Stimulated activated naive CD4-positive, alpha-beta T cell (primary cell): ENCODE measurements at places on chromosomes 6 and 20.
A peak's percentile ranks its signal among the peaks of the same experiment; 100 is the strongest.

GRCh38 chr20:53918949-53919361 is 151.4 kb downstream of the BCAS1 start:
- DNase-seq, result no peak

- no peak for DNase-seq
Observed at GRCh38 chr6:108497883-108498282, 62.8 kb upstream of the FOXO3 start.

GRCh38 chr6:107511511-107511993 is 21.6 kb downstream of the SOBP start:
- no peak for DNase-seq

- DNase-seq, result no peak
Observed at GRCh38 chr6:66340736-66341135, 633.7 kb upstream of the EYS start.

DNA sequence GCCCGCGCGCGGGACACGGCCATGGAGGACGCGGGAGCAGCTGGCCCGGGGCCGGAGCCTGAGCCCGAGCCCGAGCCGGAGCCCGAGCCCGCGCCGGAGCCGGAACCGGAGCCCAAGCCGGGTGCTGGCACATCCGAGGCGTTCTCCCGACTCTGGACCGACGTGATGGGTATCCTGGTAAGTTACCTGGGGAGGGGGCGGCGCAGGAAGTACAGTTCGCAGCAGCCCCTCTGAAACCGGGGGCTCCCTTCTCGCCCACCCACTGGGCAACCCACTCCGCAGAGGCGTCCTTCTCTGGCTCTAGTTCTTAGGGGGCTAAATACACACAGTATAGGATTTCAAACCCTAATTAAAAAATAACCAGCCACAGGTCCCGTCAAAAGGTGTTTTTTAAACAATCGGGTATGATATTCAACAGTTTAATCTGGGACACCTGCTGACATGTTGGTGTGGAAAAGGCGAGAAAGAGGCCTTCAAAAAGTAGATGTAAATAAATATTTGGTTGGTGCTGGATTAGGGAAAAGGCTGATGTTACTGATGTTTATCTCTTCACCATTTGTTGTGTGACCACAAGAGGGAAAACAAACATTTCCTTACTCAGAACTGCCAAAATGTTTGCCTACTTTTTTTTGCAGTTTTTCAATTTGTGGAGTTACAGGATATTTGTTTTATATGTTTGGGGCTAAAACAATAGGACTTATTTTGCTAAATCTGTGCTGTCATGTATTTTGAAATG is 577 bp downstream of the SASH1 start:
- DNase-seq, result no peak

DNA sequence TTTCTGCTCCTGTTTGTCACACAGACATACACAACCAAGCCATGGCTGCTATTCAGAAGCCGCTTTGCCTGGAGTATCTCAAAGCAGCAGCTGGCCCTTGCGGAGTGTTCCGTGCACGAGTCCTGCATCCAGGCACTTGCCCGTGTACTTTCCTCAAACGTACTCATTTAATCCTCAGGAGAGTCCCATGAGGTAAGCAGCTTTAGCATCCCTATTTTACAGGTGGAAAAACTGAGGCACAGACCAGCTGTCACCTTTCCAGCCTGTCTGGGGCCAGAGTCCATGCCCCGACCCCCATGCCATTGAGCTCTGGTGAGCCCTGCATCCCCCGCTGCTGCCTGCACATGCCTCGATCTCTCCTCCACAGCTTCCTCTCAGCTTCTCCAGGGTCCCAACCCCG is 130.0 kb downstream of the ERMARD start:
- DNase-seq, result no peak

- DNase-seq, result no peak
Observed at GRCh38 chr20:50450881-50451752, 59.1 kb upstream of the PTPN1 start.

DNA sequence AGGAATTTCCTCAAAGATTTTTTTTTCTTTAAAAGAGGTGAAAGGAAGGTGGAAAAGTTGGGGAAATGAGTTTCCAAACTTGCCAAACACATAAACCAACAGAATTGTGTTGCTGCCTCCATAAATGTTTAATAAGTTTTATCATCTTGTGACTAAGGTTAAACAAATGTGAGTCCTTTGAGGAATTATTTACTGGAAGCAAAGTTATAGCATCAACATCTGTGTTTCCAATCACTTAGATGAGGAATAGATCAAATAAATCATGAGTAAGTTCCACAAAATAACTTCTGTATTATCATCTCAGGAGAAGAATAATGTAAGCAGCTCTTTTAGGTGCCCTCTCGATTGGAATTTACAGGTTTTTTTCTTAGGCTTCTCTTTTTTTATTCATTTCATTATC is 20.5 kb downstream of the TSHZ2 start:
- no peak for DNase-seq

DNA sequence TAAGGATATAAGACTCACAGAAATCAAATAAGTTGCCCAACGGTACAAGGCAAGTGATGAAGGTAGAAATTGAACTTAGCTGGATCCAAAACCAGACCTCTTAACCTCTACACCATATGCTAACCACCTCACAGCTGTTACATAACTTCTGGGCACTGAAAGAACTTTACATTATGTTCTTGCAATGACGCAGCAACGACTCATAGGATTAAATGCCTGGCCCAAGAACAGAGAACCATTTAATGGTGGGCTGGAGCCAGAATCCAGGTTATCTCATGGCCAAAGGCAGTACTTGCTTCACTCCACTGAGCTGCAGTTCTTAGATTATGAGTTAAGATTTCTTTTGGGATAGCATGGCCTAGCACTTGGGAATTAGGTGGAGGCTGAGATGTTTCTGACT is 4.4 kb downstream of the TRMT6 start:
- DNase-seq, result no peak

DNA sequence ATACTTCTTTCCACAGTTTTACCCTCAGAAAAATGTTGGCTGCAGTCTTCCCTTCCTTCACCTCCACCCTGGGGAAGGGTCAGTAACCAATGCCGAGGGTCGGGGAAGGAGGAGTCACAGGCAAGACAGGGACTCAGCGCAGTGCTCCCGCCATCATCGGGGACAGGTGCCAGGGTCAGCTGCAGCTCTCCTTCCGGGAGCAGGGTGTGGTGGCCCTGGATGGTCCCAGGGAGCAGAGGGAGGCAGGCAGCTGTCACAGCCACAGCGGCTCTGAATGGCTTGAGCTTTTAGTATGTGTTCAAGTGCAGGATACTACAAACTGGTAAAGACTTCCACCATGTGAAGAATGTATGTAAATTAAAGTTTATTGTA is 26.0 kb upstream of the PI16 start:
- no peak for DNase-seq

GRCh38 chr6:22755605-22756004 is 186.2 kb downstream of the HDGFL1 start:
- DNase-seq, result no peak

- DNase-seq, result no peak
Observed at GRCh38 chr6:72939004-72939403, 286.3 kb downstream of the KHDC1L start.

- no peak for DNase-seq
Observed at GRCh38 chr20:62897666-62898065, 28.6 kb downstream of the DIDO1 start.

GRCh38 chr6:142943711-142944123 is 1.3 kb downstream of the HIVEP2 start:
- DNase-seq, result peak; percentile 74

DNA sequence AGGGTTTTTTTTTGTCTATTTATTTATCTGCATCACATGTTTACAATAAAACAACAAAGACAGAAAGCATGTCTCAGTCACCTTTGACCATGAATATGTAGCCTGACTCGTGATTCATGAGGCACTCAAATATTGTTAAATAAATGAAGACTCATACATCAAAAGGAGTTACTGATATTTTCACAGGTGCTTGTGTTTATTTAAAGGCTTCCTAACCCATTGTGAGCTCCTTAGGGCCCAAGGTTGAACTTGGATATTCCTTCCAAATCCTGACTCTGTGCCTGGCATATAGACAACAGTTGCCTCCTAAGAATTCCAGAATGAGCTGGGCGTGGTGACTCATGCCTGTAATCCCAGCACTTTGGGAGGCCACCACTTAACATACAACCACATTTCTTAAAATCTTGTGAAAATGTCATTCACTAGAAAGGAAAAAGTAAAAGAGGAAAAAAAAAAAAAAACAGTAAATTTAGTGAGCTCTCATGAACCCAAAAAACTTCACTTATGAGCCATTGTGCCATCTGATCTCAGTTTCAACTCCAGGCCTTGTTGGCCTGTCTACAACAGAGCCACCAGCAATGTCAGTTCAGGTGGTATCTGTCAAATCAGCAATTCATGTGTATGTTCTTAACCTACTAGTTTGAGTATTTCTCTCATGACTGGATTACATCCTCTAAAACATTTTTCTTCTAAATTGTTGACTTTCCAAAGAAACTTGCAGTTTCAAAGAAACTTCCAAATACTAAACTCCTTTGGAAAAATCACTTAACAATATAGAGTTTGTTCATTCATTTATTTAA is 162.7 kb upstream of the MARCKS start:
- no peak for DNase-seq

DNA sequence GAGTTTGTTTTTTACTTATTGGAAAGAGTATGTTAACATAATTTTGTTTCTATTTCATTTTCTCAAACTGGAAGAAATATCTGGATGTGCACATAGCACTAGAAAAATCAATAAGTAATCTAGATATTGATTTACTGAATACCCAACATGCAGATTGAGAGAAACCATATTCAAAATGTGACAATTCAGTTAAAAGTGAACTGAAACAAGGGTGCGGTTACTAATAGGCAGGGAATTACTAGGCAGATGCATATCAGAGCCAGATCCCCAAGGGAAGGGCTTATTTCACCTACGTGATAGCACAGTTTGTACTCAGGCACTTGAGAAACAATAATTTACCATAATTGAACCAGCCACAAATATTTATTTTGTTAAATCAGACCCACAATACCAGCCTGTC is 493.1 kb upstream of the FLRT3 start:
- no peak for DNase-seq

GRCh38 chr6:161459008-161459615 is 185.3 kb upstream of the AGPAT4 start:
- no peak for DNase-seq

DNA sequence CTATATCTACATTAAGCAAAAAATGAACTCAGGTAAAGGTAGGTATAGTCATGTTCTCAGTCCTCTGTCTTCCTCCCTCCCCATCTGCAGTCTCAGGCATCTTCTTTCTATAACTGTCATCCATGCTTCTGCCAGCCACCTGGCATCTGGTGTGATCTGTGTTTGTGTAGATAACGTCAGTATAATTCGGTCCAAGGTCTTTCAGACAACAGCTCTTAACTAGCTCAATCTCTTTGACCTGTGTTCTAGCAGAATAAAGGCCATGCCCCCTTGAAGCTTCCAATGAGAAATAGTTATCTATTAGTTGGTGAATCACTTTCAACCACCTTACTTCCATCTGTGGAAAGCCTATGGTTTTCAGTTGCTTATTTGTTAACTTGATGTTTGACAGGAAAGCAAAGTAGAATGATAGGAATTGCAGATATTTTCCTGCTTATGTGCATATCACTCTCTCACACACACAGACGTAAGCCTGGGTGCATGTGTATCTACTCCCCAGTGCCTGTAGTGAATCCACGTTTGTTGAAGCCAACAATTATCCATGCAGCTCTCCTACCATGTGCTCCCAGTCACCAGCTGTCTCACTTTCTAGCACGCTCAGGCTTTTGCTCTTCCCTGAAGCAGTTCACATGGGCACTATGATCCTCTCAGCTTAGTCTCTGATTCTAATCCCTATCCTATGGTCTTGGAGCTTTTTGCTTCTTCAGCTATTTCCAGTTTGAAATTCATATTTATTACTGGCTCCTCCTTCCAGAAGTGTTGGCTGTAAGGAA is 433.7 kb upstream of the MANEA start:
- DNase-seq, result no peak

DNA sequence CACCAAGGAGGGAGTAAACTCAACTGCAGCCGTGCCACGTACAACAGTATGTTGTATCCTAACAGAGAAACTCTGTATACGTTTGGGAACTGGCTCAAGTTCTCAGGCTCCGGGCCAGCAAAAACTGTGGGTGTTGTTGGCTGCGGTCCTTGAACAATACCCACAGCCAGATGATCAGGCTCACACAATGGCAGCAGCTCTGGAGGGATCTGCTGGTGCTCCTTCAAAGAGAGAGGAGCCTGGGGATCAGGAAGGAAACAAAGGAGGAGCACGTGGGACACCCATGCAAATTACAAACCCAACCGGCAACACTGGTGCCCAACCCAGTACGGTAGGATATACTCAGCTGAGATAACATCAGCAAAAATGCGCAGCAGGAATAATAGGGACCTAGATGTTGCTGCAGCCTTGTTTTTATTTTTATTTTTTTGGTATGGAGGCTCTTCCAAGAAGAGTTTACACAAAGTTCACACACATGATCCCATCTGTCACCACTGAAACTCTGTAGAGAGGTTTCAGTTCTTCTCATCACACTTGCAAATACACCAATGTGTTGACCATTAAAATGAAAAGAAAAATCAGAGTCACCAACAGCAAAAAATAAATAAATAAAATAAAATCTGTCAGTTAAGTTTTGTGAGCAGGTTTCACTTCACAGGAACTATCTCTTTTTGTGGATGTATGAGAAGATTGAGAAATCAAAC is 41.2 kb upstream of the PDE10A start:
- DNase-seq, result no peak

GRCh38 chr6:6987749-6988148 is 120.0 kb upstream of the RREB1 start:
- DNase-seq, result no peak

- no peak for DNase-seq
Observed at GRCh38 chr20:24646321-24646720, 176.9 kb downstream of the SYNDIG1 start.

- DNase-seq, result no peak
Observed at GRCh38 chr20:24952376-24953208, 3.5 kb downstream of the CST7 start.

DNA sequence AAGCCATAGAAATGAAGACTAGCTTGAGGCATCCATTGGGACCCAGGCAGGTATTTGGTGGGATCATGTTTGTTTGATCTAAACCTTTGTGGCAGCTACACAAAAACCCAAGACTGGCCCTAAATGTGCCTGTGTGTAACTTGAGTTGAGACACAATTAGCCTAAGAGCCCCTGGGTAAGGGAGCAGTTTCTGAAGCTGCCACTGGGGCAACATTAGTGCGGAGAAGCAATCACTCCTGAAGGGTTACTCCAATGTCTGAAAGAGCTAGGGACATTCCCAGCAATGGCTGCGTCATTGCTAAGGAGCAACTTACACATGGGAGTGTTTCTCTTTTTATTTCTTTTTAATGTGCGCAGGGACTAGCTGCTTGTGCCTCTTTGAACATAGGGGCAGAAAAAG is 67.9 kb upstream of the EEF1E1 start:
- no peak for DNase-seq

DNA sequence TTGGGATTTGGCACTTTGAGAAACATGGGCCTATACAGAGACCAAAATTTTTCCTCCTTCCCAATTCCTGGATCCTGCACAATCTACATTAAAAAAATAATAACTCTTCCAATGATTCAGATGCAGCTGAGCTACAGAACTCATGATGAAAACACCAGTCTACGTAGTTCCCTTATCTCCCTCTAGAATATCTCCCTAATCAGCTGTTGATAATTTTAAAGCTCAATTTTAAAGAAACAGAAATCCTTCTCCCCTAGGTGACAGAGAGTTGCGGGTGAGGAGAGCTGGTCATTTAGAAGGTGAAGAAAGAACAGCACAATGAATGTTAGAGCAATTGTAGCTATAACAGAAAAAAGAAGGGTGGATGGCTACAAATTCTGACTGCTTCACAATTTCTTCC is 175.6 kb upstream of the KCNK16 start:
- DNase-seq, result no peak

- no peak for DNase-seq
Observed at GRCh38 chr20:19887556-19888268, 129.4 kb upstream of the NAA20 start.

GRCh38 chr6:164856138-164856537 is 453.3 kb downstream of the C6orf118 start:
- DNase-seq, result no peak
